NCI-H187 treated with DMSO at 0.1 percent for 48 hours (cell line): ENCODE measurements at places on chromosomes 7 and 10.

DNA sequence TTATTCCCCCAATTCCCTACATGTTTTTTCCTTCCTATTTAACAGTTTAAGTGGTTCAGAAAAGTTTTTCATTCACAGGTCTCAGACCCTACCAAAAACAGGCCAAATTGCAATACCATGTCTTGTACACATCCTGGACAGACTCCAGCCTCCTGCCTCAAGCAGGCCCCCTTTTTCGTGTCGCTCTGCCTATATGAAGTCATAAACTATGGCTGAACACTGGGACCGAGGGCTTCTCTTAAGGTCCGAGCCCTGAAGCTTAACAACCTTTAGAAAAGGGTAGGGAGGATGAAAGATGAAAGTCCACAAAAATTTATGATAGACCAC lies 1.4 kb downstream of the FBXW4 start:
- no peak for DNase-seq

- DNase-seq: no peak
Measured at GRCh38 chr10:16341637-16342036, 95.2 kb upstream of the PTER start.

DNA sequence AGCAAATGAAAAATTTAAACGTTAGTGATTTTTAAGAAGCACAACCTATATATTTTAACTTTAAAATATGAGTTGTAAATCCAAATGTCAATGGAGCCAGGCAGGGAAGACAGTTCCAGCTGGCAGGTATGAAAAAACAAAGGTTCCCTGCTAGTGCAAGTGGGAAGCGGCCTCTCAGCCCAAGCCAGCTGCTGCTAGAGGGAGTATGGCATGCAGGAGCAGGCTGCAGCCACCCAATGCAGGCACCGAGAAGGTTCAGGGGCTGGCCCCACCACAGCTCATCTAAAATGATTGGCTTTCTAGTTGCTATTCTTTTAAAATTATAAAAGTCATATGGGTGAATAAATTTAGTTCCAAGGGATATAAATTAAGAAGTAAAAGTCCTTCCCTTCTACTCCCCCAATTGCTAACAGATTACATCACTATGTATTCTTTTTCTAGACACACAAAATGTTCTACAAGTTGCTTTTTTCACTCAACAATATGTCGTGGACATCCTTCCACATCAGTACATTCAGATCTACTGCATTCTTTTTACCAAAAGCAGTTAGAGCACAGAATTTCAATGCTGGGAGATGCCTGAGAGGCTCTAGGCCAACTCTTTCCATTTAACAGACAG lies 69.3 kb downstream of the SGMS1 start:
- no peak for DNase-seq

DNA sequence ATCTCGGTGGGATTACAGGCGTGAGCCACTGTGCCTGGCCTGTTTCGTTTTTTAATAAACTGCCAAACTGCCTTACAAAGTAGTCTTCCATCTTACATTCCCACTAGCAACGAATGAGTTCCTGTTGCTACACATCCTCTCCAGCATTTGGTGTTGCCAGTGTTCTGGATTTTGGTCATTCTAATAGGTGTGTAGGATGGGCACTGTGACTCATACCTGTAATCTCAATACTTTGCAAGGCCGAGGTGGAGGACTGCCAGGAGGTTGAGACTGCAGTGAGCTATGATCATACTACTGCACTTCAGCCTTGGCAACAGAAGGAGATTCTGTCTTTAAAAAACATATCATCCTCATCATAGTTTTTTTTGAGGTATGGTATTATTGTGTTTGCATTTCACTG lies 21.4 kb upstream of the RSBN1L start:
- no peak for DNase-seq

GRCh38 chr7:156461881-156462665 lies 178.5 kb upstream of the RNF32 start:
- no peak for DNase-seq

- DNase-seq: no peak
Measured at GRCh38 chr10:49139028-49139845, 5.4 kb upstream of the FAM170B start.

- no peak for DNase-seq
Measured at GRCh38 chr10:79063661-79064492, 4.9 kb upstream of the ZMIZ1 start.

DNA sequence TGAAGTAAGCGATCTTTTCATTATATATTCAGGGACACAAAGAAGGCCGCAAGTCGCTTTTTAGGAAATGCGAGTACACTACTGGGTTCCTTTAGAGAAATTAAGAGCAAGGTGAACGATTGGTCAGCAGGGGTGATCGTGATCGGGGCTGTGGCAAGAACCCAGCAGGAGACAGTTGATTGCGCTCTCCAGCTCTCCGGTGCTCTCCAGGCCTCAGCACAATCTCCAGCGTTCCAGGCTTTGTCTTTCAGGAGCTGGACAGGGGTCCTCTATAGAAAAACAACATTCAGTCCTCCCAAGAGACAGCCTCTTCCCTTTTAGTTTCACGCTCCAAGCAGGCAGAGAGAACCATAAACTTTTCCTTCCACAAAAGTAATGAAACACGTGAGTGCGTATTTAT lies 170.5 kb upstream of the KLF6 start:
- no peak for DNase-seq

DNA sequence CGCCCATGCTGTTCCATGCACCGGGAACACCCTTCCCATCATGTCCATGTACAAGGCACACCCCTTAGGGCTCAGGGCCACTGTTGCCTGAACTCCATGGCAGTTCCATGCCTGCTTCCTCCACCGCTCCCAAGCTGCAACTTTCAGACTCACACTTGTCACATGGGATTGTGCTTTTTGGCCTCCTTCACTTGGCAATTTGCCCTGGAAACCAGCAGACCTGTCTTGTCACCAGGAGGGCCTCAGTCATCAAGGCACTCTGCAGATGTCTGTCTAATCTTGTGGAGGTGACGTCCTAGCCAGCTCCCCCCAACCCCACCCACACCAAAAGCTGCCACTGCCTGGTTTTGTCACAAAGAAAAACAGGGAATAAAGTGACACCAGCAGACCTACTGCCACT lies 47.5 kb downstream of the CARD11 start:
- no peak for DNase-seq

GRCh38 chr10:54284526-54285193 lies 516.4 kb downstream of the PCDH15 start:
- DNase-seq: no peak

DNA sequence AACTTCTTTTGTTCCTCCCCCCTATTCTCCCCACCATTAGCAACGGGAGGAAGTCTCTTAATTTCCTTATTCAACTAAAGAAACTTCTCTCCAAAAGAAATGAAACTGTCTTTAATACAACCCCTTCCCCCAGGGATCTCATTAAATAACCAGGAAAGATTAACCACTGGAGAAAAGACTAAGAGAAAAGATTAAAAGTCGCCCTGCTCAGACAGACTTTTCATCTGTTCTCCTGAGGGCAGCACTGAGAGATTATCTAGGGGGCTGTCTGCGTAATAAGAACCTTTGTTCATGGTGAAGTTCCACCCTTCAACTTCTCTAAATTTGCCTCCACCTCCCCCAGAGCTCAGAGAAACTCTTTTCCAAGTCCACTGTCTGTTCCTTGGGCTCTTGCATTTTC lies 105.5 kb downstream of the HGF start:
- no peak for DNase-seq

GRCh38 chr10:944034-944831 lies 12.7 kb upstream of the LARP4B start:
- no peak for DNase-seq

DNA sequence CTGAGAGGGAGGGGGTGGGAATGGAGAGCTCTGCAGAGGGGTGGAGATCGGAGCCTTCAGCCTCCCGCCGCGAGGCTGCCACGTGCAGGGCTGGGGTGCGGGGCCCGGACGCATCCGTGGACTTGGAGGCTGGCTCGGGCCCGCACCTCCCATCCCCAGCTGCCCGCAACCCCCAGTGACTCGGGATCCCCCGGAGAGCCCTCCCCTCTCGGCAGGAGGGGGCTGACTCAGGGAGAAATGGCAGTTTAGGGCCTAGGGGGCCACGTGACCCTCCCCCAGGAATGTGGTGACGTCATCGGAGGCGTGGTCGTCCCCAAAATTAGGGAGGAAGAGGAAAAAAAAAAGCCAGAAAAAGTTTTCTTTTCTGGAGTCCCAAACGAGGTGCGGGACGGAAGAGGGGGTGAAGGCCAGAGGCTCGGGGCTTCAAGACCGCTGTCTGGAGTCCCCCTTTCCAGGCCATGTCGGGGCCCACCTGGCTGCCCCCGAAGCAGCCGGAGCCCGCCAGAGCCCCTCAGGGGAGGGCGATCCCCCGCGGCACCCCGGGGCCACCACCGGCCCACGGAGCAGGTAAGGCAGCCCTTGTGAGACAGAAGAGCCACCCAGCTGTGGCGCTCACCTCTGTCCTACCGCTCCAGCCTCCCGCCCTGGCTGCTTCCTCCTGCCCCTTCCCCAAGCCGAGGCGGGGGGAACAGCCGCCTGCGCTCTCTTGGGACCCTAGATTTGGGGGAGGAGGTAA lies at the start of gene TRIP6:
TSS of gene TRIP6 (plus strand) at position 348 of the 736 bp plus-strand sequence. CDS start at position 459, 111 bp downstream.
- DNase-seq: no peak

DNA sequence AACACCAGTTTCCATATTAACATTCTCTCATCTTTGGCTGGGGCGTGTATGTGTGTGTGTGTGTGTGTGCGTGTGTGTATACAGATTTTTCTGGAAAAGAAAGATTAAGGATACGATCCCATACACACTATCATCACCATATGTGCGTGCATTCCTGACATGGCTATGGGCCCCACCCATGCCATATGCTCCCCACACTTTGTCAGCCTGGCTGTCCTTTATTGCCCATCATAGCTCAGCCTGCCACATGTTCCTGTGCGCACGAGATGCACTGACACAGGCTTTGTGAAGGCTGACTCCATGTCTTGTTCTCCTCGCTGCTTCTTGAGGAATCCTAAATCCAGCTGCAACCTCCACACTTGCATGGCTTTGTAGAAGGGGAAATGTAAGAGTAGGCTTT lies 984.1 kb downstream of the LRMDA start:
- DNase-seq: no peak

- DNase-seq: no peak
Measured at GRCh38 chr7:24728503-24729364, 28.5 kb downstream of the GSDME start.

DNA sequence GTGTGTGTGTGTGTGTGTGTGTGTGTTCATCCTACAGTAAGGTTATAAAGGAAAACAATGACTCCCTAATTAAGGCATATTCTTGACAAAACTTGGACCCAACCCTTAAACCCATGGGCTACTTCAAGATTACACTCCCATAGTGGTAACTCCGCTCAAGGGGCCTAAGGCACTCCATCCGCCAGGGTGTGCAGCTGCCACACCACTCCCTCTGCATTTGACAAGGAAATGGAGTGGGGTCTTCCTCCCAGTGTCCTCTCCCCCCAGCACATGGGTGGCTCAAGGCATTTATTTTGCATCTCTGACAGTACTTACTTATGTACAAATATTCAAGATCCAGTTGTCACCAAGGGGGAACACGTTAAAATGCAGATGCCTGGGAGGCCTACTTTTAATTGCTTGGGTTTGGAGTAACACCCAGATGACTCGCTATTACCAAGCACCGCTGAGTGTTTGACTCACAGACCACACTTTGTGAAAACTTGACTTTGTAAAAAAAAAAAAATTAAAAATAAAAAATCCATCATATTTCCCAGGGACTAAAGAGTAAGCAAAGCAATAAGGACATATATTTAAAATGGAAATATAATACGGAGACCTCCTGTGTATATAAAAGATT lies 53.0 kb upstream of the AGR3 start:
- no peak for DNase-seq

DNA sequence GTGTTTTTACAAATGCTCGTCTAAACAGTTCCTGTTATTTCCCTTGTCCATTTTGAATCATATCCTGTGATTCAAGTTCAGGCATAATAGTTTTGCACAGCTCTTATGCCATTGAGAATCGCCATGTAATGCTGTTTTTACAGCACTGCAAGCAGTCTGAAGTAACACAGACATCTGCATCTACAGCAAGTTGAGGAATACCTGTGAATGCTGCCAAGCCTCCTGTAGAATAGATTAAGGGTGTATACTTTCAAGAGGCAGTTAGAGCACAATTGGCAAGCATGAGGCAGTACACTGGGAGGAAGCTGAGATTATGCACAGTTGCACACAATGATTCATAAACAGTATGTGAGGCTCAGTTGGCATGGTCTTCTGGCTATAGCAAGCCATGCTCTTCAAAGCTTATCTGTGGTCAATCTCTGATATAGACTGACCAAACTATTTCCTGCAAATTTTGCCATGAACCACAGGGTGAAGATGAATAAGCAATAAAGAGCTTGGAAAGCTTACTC lies 121.9 kb upstream of the AKR1E2 start:
- no peak for DNase-seq

- DNase-seq: no peak
Measured at GRCh38 chr10:7659560-7659959, 7.2 kb downstream of the ITIH5 start.

DNA sequence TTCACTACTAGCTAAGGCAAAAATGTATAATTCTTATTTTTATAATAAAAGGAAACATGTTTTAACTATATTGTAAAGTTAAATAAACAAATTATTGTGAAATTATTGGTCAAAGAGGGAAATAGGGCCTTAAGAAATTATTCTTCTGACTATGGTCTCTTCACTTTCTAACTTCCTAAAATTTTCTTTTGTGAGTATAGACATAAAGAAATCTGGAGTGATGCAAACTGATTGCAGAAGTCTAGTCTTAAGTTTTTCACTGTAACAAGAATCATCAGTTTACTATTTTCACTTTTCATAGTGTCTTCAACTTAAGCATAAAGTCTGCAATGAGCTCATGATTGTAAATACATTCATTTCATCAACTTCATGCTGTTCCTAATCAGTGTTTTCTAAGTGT lies 525.4 kb downstream of the TFEC start:
- no peak for DNase-seq

DNA sequence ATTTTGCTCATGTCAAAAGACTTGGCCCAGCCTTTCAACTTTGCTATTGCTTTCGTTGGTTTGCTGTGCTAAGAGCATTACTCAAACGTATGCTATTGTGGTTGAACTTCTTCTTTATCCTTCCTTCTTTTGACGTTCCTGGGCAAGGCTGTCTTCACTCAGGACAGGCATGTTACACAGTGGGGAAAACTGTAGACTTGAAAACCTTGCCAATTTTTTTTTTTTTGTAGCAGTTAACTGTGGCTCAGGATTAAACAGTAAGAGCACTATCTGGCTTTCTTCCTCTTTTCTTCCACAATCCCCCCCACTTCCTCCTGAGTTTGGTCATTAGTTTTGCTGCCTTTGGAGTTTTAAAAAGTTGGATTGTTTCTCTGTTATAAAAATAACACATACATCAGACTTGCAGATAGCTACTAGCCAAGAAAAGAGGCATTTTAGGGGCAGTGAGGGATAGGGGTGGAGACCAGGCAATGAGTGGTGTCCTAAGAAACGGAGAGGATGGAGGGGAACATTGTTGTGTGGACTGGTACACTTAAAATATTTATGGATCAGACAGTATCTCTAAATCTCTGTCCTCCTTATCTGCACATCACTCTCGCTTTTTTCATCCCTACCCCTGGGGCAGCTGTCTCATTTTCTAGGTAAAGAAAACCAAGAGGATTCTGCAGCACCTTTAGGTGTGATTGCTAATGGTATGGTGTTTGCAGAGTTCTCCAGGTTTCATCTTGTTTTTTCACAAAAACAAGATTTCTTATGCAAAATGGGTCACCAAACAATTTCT lies 181.7 kb downstream of the LRMDA start:
- DNase-seq: no peak
